ENCODE measurements at places on chromosomes 7 and 10.
A peak's percentile ranks its signal among the peaks of the same experiment; 100 is the strongest.

GRCh38 chr7:22402250-22402649 is 45.3 kb upstream of the RAPGEF5 start:
- DNase-seq = no peak

- no peak for DNase-seq
These were observed 201.8 kb downstream of the TCERG1L start for GRCh38 chr10:131109726-131110125.

DNA sequence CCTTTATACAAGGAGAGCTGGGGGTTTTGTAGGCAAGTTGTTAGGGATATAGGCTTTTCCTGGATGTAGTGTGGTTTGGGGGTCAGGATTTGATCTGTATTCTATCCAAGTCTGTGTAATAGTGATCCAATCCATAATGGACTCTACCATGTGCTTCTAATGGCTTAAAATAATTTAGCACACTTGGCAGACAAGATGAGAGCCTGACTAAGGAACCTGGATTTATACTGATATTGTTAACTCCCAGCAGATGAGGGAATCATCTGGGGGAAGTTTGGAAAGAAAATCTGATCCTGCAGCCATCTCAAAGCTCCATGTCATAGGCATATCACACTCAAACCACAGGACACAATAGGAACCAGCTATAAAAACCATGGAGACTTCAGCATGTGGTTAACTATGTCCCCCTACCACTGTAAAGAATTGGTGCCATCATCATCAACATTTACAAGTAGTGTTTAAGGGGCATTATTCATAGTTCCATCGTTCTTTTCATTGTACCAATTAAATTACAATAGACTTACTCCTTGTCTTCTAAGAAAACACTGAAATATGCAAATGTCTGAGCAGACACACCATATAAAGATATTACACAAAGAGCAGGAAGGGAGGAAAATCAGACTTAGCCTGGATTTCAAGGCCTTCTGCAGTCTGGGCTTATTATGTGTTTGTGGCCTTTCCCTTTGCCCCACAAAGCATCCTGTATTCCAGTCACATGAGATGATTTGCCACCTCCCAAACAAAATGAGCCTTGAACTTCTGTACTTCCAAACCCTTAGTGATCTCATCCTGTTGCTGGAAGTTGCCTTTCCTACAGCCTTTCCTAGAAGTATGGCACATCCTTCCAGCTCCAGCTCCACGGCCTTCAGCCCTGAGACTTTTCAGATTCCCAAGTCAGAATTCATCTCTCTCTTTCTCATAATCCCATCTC is 22.5 kb upstream of the HPS1 start:
- DNase-seq = no peak

DNA sequence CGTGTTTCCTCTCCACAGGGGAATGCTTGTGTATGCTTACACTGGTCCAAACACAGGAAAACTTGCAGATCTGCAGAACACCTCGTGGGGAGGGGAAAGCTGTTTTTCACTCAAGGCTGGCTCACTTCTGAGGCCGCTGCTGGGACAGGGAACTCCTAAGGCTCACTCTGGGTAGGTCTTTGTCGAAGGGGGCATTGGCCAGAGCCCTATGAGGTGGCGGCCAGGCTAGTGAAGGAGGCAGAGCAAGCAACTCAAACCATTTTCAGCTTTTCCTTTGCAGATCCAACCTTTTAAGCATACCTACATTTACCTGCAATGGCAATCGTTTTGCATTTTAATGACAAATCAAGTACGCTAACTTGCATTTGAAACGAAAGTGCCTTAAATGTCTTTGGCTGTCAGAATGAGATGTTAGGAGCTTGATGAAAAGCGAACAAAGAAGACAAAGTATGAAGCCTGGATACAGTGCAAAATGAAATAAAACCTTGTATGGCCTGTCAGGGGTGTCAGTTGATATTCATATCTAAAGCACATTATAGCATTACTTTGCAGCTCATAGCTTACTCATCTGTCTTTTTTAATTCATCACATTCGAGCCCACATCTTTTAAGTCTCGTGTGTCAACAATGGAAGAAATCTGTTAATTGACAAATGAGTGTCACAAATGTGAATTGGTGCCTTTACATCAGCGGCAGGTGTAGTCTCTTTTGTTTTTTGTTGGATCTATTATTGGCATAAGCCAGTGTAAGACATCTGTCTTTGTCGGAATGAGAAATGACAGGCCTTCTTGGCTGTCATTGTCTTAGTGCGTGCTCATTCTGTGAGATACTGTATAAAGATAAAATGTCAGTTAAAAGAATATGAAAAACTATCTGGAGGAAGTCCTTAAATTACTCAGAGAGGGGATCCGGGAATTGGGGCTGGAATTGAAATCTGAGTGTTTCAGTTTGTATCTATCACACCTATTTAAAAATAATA is 30.5 kb downstream of the LRMDA start:
- no peak for DNase-seq

- DNase-seq = no peak
These were observed 115.2 kb downstream of the PLXNA4 start for GRCh38 chr7:132461032-132461592.

- no peak for DNase-seq
These were observed 23.9 kb upstream of the GRID1 start for GRCh38 chr10:86390337-86391120.

- no peak for DNase-seq
These were observed 171.2 kb downstream of the GFRA1 start for GRCh38 chr10:116101616-116102315.

GRCh38 chr7:85135977-85136376 is 50.9 kb downstream of the SEMA3D start:
- no peak for DNase-seq

DNA sequence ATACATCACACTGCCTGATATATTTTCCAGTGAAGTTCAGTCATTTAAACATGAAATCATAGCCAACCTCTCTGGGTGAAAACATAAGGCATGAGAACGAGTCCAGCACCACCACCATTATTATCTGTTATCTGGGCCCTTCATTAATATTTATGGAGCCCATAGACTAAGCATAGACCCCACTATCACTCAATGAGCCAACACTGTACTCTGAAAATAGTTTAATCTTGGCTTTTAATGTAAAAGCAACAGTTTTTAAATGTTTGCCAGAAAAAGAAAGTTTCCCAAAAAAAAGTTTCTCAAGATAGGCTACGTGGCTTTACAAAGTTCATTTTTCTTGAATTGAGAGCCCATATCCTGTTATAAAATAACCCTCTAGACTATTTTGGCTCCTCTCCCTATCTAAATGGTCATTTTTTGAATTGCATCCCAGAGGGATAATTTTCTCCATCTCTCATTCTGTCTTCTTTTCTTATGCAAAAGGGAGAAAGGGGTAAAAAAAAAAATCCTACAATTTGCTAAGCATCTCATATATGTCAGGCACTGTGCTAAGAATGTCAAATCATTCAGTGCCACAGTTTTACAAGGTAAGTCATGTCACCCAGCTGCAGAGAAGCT is 66.1 kb downstream of the FZD1 start:
- peak; percentile 71 for DNase-seq

DNA sequence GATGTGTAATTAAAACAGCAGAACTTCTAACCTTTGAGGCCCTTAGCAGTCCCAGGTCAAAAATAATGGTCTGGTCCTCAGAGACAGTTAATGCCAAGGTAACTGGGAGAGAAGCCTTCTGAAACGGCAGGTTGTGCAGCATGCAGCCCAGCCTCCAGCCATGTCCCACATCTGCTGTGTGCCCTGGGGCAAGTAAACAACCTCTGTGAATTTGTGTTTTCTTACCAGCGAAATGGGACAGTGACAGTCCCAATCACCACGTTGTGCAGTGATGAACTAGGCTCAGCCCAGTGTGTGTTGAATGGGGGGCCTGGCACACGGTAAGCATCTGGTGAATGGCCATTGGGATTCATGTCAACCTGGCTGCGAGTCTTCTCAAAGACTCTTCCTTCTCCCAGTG is 61.2 kb downstream of the EMX2 start:
- DNase-seq = no peak

- DNase-seq = no peak
These were observed 578 bp downstream of the HTRA1 start for GRCh38 chr10:122461729-122462532.

DNA sequence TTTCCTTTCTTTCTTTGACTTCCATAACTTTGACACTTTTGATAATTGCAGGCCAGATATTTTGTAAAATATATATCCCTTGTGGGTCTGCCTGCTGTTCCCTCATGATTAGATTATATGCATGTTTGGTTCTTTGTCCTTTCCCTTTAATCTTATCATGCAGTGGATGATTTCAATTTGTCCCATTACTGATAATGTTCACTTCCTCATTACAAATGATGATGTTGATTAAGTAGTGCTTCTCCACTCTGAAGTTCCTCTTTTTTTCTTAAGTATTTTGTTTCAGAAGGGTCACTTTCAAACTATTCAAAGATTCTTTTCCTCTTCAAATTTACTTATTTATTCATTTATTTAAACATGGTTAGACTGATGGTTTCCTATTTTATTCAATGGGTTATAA is 898.1 kb downstream of the XPNPEP1 start:
- DNase-seq = no peak

- no peak for DNase-seq
These were observed 105.4 kb upstream of the RHOBTB1 start for GRCh38 chr10:61049386-61049785.

GRCh38 chr7:128443831-128444600 is 11.7 kb upstream of the HILPDA start:
- no peak for DNase-seq

DNA sequence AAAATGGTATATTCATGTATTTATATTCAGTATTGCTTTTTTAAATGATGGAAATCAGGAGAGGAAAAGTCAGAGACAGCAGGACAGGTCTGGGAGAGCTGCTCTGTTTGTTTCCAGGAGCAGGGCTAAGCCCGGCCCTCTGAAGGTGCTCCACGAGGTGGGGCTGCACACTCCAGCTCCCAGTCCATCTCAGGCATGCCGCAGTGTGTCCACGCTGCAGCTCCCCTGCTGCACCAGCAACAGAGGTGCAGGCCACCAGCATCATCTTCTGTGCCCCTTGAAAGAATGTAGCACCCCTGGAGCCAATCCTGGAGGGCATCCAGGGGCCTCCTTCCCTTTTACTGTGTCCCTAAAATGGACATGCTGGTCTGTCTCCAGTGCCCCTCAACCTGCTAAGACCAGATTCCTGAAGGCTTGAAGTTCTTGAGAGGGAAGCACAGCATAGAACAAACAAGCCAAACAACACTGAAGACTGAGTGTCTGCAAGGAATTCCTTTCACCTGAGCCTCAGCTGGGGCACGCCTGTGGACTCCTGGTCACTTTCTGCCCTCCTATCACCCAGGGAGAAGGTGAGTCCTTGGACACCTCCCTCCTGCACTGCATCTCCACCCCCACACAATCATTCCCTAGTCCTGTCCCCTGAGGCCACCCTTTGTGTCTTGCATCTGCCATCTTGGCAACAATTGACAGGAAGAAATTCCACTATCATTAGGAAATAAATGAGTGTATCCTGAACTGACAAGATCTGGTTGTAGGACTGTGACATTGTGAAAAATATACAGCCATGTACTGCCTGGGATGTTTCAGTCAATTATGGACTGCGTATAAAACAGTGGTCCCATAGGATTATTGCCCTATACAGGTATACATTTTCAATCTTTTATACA is 100.5 kb downstream of the CXCL12 start:
- DNase-seq = no peak

DNA sequence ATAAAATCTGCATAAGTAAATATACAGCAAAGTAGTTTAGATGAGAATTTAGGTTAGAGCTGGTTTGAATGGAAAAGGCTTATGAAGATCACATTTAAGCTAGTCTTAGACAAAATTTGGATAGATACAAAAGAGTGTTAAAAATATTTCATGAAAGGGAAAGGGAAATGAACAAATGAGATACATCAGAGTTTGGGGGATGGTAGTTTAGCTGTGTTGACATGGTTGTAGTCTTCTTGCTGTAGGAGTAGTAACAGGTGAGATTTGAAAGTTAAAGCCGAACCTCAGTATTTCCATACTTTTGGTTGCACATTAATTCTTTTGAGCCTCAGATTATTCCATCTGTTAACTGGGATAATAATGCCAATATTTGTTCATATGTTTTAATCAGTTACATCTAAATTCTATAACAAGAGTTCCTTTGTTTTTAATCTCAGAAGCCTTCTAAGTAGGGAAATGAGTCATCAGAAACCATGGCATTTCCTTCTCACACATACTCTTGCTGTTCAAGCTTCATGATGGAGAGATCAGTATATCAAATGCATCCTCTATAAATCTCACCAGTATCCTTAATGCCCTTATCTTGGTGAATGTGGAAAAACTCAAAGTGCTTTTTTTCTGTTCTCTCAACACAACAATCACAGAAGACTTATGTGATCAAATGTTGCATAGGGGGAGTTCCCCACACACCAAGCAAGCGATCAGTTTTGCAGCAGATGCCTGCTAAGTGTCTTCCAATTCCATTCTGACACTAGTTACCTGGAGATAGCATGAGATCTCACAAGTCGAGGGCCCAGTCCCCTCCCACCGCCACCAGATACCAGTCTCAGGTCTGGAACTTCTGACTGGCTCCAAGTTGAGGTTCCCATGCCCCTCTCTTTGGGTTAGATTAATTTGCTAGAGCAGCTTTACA is 84.7 kb downstream of the MAPK8 start:
- DNase-seq = no peak

DNA sequence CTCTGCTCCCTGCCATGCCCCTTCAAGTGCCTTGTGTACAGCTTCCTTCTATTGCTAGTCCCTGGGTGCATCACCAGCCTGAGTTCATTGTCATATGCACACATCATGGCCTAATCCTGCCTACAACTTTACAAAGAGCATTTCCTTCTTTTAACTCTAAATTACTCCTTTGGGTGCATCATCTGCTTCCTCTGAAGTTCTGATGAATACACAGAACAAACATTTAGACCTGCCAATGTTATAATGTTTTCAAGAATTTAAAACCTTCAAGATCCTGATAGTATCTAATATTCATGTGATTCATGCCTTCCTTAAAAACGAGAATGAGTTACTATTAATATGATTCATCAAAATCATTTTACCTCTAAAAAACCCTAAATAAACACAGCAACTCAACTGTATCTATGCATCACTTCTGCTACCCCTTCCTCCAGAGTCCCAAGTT is 357.1 kb downstream of the MAGI2 start:
- no peak for DNase-seq
